ENCODE measurements at places on chromosomes 11 and 22.

GRCh38 chr11:119173453-119173852 is 4.9 kb downstream of the NLRX1 start:
- DNase-seq = no peak

DNA sequence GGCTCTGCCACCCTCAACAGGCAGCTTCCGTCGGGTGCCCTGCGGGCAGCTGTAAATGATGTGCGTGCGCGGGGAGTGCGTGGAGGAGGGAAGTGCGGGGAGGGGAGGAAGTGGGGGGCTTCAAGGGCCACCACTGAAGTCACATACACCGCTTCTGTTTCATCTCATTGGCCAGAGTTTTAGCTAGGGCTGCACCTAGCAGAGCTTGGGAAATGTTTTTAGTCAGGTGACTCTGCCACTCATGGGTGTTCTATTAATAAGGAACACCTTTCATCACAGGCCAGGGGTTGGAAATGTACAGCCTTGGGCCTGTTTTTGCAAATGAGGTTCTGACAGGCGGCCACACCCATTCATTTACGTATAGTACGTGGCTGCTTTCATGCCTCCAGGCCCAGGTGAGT is 14.6 kb downstream of the FAM118A start:
- DNase-seq = no peak

DNA sequence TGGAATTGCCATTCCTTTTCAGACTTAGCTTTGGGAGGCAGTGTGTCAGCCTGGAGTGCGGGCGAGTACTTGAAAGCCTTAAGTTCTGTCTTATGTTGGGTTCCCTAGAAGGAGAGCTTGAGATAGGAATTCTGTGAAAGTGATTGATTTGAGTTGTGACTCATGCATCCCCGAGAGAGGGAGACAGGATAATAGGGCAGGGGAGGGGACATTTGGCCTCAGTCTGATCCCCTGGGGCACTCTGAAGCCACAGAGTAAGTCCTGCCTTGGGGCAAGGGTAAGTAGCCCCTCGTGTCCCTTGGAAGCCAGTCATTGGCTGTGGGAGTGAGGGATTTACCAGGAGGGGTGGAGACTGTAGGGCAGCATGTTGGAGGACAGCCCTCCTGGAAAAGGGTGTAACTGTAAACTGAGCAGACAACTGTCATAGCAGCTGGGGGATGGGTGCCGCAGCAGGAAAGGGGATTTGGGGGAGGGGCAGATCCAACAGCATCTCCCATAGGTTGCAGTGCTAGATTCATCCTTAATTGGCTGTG is 44.0 kb downstream of the KIAA1671 start:
- no peak for DNase-seq

DNA sequence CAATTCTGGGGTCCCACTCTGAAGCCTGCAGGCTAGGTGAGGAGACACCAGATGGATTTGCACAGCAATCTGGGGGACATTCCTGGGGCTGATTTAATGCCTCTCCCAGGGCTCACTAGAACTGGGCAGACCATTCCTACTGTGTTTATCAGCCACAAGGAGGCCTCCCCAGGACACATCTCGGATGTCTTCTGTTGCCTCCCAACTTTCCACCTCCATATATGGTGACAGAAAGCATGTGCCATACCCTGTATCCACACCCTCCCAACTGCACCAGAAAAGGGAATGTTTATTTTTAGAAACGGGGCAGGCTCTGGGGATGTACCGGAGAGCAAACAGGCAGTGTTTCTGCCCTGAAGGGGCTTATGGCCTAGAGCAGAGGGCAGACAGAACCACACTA is 181.8 kb downstream of the CSNK2A3 start:
- no peak for DNase-seq

DNA sequence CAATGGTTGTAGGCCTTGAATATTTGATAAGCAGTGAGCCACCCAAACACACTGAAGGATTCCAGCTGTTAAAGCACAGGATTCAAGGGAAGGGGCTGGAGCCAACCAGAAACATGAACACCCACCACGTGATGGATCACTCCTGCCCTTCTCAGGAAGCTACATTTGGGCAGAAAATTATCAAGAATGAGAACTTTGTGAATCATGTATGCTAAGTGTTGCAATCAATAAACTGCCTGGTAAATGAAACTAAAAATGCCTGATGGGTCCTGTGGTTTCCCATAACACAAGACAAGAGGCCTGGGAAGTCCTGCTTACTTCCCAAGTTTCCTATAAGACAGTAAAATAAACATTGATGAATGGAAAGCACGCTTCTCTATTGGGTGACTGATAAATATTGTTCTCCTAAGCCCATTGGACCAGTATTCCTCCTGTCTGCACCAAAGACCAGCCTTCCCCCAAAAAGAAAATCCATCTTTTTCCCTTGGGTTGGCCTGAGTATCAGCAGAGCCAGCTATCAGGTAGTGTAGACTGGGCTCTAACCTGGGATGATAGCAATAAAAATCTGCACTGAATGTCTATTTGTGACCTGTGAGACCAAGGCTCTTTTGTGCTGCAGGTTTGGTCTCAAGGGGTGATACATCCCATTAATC is 98.4 kb downstream of the CCDC83 start:
- no peak for DNase-seq

- DNase-seq = peak; percentile 49
Observed at GRCh38 chr22:37561212-37562048, 1.1 kb downstream of the CDC42EP1 start.

GRCh38 chr11:1219446-1219833 is 3.4 kb upstream of the MUC5B start:
- no peak for DNase-seq

GRCh38 chr11:107040433-107041087 is 22.3 kb upstream of the GUCY1A2 start:
- DNase-seq = no peak

GRCh38 chr11:69142895-69143294 is 12.8 kb upstream of the SMIM38 start:
- DNase-seq = no peak

GRCh38 chr22:41330169-41330568 is 28.8 kb downstream of the ZC3H7B start:
- DNase-seq = no peak

GRCh38 chr11:126189109-126189929 is 22.1 kb downstream of the RPUSD4 start:
- no peak for DNase-seq

- no peak for DNase-seq
Observed at GRCh38 chr11:62439785-62440602, 21.2 kb downstream of the SCGB1A1 start.

GRCh38 chr22:20435436-20436306 is 2.0 kb downstream of the SCARF2 start:
- no peak for DNase-seq

DNA sequence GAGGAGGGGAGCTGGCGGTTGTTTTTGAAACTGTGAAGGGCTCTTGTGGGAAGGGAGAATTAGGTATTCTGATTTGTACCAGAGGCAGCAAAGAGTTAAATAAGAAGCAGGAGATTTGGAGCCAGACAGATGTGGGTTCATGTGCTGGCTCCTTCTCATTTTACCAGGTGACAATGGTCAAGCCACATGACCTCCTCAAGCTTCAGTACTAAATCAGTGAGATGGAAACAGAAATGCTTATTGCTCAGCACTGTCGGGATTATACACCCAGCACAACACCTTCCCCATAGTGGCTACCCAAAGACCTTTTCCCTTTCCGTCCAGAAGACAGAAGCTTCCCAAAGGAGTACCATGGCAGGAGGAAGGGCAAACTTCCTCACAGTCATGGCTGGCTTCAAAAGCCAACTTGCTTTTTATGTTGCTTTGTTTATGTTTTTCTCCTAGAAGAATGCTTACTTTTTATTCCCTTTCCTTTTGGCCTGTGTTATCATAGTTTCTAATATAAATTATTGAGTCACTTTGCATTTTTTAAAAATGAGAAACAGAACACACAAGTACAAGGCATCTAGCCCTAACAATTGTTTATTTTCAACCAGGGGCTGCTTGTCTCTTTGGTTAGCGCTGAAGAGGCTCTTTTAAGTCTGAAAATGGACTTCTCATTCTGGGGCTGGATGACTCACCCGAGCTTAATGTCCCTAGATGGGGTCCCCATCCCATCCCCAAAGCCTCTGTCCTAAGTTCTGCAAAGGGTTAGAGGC is 181.5 kb upstream of the ZBED5 start:
- DNase-seq = peak; percentile 40

- DNase-seq = no peak
Observed at GRCh38 chr22:27163162-27164137, 506.1 kb downstream of the MIAT start.

DNA sequence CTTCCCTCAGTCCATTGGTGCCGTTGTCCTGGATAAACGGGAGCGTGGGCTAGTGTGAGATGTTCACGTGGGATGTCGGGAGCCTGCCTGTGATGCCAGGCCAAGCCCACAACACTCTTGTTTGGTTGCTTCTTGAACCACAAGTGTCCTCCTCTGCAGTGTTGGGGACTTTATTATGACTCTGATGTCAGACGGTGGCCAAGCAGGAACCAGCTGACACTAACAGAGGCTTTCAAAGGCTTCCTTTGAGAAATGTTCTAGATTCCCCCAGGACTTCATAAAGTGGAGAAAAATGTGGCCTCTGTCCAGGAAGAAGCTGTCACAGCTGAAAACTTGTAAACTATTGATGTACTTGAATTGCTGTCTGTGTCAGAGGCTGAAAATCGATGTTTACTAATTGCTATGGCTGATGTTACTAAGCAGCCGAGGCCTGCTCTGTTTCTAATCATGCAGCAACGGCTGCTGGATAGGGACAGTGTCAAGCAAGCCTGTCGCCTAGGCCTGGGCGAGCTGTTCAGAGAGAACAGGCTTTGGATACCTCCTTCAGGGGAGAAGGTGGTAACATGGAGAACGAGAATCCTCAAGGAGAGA is 131.7 kb downstream of the TBC1D22A start:
- DNase-seq = no peak

DNA sequence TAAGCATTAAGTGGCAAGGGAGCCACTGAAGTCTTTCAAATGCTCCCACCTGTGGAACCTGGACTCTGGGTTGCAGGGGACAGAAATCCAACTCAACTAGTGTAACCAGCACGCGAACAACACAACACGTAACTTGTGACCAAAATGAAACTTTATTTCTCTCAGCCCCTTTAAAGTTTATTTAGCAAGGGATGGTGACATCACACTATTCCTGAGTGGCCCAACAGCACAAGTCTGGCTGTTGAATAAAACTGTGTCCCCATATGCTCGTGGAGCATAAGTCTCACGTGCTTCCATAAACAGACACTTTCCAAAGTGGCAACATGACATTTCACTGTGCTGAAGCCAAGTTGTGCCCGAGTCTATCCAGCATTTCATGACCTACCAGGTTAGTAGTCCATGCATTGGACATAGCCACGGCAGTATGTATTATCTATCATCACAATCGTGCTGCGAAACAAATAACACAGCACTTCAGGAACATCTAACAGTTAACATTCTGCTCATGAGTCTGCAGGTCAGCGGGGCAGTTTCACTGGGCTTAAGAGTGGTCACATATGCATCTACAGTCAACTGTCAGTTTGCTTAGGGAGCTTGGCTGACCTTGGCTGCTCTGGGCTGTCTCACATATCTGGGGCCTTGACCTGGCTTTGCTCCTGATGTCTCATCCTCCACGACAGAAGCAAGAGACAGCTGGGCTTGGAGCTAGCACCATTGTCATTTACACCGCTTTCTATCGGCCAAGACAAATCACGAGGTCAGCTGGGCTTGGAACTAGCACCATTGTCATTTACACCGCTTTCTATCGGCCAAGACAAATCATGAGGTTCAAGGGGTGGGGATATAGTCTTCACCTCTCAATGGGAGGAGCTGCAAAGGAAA is 35.0 kb upstream of the LMO2 start:
- no peak for DNase-seq

DNA sequence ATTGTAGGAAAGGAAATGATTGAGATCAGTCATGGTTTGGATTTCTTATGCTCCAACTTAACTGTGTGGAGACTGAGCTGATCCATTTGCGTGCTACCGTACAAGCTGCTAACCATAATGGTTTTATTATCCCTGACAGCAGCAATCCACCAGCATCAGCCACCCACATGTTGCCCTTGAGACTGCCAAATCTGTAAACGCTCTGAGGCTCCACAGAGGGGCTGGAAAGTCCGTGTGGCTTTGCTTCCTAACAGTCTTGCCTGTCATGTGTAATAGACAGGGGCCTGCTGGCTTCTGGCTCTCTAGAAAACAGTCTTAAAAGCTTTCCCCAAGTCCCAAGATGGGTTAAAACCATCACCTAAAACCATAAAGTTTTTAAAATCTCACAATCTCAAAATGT is 30.1 kb downstream of the ATG16L2 start:
- DNase-seq = no peak

DNA sequence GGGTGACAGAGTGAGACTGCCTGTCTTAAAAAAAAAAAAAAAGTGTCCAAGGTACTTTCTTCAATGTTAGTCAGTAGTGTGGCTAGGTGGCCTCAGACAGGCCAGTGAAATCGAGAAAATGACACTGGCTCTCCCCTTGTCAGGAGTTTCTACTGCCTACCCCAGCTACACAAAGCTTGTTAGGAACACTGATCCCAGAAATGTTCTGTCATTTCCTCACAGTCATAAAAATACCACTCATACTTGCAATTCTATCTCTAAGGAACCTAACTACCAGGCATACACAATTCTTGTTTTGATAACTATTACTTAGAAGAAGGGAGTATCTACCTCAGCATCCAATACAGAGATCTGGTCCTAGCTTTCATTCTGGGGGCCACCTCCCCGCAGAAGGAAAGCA is 31.3 kb downstream of the ATP6V1E1 start:
- DNase-seq = no peak

DNA sequence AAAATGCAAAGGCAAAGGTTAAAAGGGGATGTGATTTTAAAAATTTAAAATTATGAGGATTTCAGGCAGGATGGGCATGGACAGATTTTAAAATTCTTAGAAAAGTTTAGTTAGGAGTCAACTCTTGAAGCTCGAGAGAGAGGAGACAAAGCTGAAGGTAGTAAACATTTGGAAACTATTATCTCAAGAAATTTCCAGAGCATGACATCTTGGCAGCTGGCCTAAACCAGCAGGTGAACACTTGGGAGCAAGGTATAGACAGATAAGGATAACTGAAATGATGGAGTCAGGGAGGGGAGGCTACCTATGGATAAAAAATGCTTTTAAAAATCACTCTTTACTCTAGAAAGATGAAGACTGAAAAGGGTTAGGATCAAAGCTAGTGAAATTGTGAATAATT is 13.7 kb downstream of the POU2AF3 start:
- DNase-seq = no peak

- DNase-seq = no peak
Observed at GRCh38 chr11:66324664-66325063, 7.8 kb upstream of the CD248 start.

DNA sequence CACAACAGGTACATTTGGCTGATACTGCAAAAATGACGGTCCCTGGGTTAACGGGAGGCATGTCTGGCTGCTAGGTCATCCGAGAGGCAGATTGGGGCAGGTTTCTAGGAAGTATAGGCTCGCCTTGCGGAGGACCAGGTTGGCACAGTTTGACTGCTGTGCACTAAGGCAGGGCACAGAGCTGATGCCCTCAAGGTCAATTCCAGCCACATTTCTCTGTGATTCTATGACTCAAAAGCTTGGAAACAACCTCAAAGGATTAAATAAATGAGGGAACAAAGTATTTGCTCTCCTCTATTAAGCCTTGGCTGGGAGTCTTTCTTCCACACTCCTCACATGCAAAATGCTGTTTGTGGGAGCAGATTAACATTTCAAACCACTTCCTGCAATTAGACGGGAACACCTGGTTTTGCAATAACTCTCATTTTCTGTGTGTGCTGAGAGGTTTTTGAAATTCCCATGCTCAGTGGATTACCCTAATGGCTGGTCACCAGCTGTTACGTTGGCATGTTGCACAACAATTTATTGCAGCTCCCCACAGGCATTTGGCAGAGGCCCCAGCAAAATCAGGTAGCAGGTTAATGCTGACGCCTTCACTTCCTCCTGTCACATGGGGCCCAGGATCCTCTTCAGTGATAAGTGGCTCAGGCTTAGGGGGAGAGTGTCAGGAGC is 61.0 kb upstream of the PLET1 start:
- peak; percentile 79 for DNase-seq

- DNase-seq = peak; percentile 40
Observed at GRCh38 chr11:61966734-61967115, 709 bp downstream of the FTH1 start.

All from NCI-H1092 treated with DMSO at 0.1 percent for 48 hours (cell line).